CD4-positive, alpha-beta T cell treated with Interferon alpha-2 for 1 hour (primary cell): ENCODE measurements at places on chromosomes 4 and X.

DNA sequence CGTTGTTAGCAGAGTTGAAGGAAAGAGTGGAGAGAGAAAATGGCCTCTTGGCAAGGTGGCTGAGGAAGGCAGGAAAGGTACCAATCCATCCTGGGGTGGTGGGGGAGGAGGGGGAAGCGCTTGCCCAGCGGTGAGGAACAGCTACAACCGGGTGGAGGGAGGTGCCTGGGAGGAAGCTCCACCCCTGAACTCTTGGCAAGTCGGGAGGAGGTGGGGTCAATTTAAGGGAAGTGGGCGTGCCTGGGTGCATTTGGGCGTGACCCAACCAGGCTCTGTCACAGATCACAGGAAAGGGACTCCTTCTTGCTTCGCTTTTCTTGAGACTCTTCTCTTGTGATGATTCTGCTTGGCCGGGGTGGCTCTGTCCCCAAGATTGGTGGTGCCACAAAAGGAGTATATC is 41.7 kb downstream of the BCORL1 start:
- peak; percentile 90 for DNase-seq

DNA sequence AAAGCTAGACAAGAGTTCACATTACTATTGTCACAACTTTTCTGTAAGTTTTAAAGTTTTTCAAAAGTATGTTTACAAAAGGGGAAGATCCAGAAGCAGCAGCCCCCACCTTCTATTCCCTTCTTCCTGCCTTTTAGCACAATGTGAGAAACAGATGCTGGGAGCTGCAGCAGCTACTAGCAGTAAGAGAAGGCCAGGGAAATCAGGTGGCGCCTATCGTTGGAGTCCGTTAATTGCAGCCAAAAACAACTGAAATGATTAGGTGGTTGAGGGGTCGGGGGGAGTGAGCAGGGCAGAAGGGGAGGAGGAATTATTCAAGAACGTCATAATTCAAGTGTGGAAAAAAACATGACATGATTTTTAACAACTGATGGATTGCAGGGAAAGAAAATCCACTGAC is 27.4 kb downstream of the FRYL start:
- no peak for DNase-seq

GRCh38 chrX:25059273-25059672 is 43.5 kb upstream of the ARX start:
- DNase-seq = no peak

DNA sequence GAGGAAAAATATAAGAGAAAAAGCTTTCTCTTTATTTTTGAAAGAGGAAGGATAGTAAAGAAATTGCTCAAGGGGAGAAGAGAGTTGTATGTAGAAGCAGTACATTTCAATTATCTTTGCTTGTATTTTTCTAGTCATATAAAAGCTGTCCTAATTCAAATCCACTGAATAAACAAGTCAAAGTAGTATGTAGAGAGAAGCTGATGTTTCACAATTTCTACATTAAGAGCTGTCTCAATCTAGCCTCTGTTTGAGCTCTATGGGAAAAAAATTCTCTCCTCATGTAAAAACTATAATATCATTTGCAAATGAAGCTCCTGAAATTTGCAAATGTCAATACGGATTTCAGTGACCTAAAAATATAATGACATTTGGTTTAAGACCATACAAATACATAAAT is 52.6 kb downstream of the CHM start:
- DNase-seq = no peak

- no peak for DNase-seq
These were observed 236.7 kb downstream of the ASMT start for GRCh38 chrX:1851527-1851926.

DNA sequence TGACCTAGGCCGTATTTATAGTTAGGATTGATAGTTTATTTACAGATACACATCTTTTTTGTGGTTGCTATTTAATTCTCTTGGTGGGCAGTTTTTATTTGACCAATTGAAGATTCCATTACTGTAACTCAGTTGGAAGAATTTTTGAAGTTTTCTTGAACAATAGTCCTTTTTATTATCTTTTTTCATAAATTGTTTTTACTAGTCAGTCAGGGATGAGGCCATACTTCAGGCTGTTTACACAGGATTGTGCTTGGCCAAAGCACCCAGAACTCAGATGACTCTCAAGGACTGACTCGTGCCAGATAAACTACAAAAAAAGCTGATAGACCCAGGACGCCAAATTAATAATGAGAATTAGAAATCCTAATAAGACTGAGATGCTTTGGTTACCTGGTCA is 7.0 kb downstream of the HERC3 start:
- DNase-seq = no peak

GRCh38 chr4:48167538-48168263 is 33.7 kb upstream of the TXK start:
- no peak for DNase-seq

- DNase-seq = no peak
These were observed 68.8 kb downstream of the TECRL start for GRCh38 chr4:64340218-64341110.

DNA sequence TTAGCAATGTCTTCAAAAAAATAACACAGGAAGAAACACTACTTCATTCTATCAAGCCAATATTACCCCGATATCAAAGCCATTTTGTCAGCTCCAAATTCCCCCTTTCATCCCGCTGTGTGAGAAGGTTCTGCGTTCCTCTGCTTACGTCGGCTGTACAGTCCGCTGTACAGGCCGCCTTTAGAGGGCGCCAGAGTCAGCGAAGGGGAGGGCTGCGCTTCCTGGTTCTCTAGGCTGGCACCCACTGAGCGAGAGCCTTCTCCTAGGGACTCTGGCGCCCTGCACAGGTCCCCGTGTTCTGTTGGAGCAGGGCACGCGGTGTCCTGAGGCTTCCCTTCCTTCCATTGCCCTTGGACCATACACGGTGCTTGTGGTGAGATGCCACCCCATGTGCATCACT is 25.3 kb upstream of the CT45A1 start:
- peak; percentile 0 for DNase-seq

- no peak for DNase-seq
These were observed 63.9 kb downstream of the APBB2 start for GRCh38 chr4:41150401-41150800.

GRCh38 chr4:25100710-25101109 is 59.5 kb downstream of the SEPSECS start:
- DNase-seq = no peak

GRCh38 chr4:76753814-76754213 is 144.1 kb downstream of the SOWAHB start:
- no peak for DNase-seq

DNA sequence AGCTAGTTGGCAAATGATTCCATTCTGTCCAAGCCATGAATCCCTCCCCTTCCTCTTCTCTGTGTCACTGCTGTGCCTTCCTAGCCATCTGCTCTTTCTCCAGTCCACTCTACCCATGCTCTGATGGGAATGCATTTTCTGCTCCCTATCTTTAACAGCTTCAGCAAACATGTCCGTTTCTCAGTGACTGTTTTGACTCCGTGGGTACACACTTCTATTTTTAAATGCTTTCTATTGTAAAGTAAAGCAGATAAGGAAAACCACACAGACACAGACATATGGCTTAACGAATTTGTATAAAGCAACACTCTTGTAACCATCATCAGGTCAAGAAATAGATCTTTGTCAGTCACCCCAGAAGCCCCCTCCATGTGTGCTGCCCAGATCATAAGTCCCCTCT is 72.4 kb upstream of the KLHL13 start:
- no peak for DNase-seq

DNA sequence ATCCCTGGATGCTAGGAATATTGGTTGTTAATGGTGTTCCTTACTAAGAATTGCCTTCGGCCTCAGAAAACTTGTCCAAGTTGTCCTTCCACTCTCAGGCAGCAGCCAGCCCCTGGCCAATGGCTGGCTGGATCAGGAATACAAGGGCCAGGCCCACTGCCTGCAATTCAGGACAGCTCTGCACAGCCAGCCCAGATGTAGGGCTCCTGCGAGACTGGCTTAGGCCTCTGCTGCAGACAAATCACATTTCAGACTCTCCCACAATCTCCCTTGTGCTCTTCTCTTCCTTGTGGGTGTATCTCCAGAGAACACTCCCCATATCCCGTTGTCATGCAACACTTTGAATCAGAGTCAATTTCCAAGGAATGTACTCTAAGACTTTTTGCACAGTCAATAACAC is 747.6 kb upstream of the FTHL17 start:
- no peak for DNase-seq

DNA sequence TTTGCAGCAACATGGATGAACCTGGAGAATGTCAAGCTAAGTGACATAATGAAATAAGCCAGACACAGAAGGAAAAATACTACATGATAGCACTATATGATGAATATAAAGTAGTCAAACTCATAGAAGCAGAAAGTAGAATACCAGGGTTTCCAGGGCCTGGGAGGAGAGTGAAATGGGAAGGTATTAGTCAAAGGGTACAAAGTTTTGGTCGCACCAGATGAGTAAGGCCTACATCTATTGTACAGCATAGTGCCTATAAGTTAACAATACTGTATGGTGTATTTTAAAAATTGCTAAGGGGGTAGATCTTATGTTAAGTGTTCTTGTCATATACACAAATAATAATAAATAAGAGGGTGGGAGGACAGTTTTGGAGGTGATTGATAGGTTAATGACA is 41.5 kb downstream of the ENOX2 start:
- DNase-seq = no peak

- peak; percentile 28 for DNase-seq
These were observed 81.0 kb upstream of the ZDHHC15 start for GRCh38 chrX:75603833-75604232.

DNA sequence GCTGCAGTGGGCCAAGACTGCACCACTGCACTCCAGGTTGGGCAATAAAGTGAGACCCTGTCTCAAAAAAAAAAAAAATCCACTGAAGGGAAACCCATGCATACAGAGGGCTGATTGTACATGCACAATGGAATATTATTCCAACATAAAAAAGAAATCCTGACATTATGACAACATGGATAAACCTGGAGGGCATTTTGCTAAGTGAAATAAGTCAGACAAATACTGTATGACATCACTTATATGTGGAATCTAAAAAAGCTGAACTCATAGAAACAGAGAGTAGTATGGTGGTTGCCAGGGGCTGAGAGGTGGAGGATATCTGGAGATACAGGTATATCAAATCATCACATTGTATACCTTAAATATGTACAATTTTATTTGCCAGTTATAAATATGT is 102.2 kb downstream of the PPEF1 start:
- DNase-seq = no peak

- no peak for DNase-seq
These were observed 493 bp upstream of the KCNIP4 start for GRCh38 chr4:21949073-21949457.

DNA sequence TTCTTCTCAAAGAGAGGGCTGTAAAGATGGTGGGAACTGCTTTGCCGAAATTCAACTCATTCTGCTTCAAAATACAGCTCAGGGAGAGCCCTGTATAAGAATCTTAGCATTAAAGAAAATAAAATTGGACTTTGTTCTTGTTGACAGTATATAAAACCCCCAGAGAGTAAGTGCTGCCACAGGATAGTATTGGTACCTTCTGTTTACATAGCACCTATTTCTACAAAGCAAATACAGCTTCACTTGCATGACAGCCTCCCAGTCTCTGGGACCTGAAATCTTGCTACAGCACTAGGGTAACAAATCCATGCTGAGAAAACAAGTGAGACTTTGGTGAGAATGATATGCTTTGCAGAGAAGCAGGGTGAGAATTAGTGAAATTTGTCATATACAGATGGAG is 428.6 kb downstream of the ADGRL3 start:
- DNase-seq = no peak

- no peak for DNase-seq
These were observed 5.7 kb upstream of the NHS start for GRCh38 chrX:17369309-17369708.

DNA sequence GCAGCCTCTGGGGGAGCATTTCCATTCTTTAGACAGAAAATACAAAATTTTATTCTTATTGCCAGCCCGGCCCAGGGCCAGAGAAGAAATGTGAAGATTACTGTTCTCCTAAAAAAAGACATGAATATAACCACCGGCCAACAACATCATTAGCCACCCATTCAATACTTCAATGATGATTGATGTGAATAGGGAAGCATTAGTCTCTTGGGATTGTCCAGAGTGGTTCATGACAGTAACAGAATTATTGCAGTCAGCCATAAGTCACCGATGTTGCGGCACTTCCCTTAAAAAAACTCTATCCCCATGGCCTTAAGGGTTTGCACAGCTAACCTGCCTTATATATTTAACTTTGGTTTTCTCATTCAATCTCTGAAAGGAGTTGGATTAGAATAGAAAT is 418.7 kb downstream of the CENPC start:
- DNase-seq = no peak

DNA sequence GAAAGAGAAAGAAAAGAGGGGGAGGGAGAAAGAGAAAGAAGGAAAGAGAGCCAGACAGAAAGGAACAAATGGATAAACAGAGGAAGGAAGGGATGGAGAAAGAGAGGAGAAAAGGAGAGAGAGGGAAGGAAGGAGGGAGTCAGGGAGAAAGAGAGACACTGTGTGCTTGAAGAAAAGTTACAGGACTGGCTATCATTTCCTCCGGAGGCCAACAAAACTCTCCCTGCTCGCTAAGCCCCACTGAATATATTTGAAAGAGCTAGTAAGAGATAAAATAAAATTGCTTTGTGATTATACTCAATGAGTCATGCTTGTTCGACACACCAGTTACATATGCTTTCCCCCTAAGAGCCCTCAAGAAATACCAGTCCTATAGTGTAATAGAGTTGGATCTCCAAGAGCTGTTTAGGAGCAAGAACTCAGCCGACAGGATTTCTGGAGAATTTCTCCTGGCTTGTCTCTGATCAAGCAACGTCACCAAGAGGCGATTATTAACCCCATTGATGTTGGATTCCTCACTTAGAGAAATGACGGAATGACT is 102.2 kb downstream of the MXRA5 start:
- DNase-seq = no peak

DNA sequence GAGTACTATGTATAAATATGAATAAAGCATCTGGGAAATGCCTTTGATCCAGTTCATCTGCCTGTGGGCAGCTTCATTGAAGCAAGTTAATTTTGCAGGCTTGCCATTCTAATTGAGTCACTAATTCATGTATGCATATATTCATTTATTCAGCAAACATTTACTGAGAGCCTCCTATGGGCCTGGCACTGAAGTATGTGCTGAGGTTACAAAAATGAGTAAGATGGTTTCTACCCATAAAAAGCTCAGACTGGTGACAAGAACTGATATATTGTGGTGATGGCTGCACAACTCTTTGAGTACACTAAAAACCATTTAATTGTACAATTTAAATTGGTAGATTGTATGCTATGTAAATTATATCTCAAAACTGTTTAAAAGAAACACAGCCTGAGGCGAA is 1.1 kb upstream of the MRPL1 start:
- no peak for DNase-seq
